ENCODE measurements at places on chromosomes 1 and 21. TPM values are rescaled to one million over a fixed set of nuclear protein-coding genes. Genes with fewer than 3 reads are reported as not detected.
A peak's percentile ranks its signal among the peaks of the same experiment; 100 is the strongest.

The KTI12 gene
- 7.4 TPM for polyA plus RNA-seq

The HSD3B1 gene
- 0.34 TPM for polyA plus RNA-seq

The ADAMTS1 gene
- 344 TPM for polyA plus RNA-seq

The RGS18 gene
- 0.67 TPM for polyA plus RNA-seq

The LPAR3 gene
- polyA plus RNA-seq: 39.2 TPM

The GPR52 gene
- 0.15 TPM for polyA plus RNA-seq

The OR2C3 gene
- polyA plus RNA-seq: not detected

DNA sequence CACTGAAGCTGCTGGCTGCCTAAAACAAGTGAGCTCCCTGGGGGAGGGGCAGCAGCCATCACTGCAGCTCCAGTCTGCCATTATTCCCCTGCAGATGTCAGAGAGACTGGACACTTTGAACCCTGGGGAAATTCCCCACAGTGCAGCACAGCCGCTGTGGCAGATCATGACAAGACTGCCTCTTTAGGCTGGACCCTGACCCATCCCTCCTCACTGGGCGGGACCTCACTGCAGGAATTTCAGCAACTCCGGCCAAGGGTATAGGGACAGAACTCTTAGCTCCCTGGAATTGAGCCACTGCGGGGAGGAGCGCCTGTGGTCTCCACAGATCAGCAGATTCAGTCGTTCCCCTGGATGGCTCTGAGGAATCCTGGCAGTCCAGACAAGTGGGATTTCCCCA, 964.6 kb downstream of the BRINP3 start:
- no peak for DNase-seq
- H3K4me3 ChIP-seq: no peak overlapping the region
- no peaks in the 10 kb centered on the region for H3K27me3 ChIP-seq

DNA sequence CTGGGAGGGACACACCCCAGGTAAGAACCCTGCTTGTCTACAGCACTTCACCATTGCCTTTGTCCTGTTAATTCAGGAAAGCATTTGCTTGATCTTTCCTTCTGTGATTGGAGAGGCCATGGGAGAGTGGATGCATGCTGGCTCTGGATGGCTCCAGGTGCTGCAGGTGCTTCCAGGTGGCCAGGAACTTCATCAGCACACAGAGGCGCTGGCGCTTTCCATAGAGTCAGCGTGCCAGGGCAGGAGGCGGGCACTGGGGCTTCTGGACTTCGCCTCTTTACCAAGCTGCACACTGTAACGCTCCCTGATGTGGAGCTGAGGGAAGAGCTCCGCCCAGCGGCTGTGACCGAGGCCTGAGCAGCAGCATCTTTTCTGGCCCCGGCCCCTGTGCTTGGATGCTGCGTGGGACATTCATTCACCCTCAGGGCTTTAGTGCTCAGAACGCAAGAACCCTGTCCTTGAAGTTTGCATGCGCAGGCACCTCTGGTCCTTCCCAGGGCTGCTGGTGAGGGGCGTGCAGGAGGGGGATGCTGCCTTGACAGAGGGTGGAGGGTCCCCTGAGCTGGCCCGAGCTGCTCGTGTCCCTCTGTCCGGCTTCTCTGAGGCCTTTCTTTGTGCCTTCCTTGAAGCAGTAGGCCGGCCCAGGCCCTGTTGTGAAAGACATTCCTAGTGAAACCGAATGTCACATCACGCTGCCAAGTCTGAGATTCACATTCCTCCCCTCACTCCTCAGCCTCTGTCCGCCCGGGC, 1.6 kb upstream of the MX2 start:
- no peak overlapping the region for H3K4me3 ChIP-seq
- peaks cover 12% of the 10 kb centered on the region for H3K27me3 ChIP-seq
- no peak overlapping the region for H3K27ac ChIP-seq
- no peak for DNase-seq

DNA sequence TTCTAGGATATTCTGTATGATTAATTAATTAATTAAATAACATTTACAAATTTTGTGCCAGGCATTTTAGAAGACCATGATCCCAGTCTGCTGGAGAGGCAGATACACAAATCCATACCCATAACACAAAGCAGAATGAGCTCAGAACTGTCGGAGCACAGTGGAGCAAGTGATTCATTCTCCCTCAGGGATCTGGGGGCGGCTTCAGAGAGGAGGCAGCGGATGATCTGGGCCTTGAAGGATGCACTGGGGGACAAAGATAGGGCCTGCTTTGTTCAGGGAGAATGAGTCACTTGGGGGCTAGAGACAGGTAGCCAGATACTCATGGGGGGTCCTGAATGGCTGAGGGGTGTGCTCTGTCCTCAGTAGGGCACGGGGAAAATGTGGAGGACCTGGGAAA, 50.9 kb upstream of the TRABD2B start:
- no peak overlapping the region for H3K4me3 ChIP-seq
- H3K36me3 ChIP-seq: no peaks in the 10 kb centered on the region
- H3K27me3 ChIP-seq: no peaks in the 10 kb centered on the region

- no peaks in the 10 kb centered on the region for H3K4me1 ChIP-seq
- no peak for DNase-seq
- no peak overlapping the region for H3K27ac ChIP-seq
- no peak overlapping the region for H3K4me3 ChIP-seq
- H3K36me3 ChIP-seq: no peaks in the 10 kb centered on the region
Measured at GRCh38 chr1:68873144-68873543, 376.3 kb upstream of the DEPDC1 start.

DNA sequence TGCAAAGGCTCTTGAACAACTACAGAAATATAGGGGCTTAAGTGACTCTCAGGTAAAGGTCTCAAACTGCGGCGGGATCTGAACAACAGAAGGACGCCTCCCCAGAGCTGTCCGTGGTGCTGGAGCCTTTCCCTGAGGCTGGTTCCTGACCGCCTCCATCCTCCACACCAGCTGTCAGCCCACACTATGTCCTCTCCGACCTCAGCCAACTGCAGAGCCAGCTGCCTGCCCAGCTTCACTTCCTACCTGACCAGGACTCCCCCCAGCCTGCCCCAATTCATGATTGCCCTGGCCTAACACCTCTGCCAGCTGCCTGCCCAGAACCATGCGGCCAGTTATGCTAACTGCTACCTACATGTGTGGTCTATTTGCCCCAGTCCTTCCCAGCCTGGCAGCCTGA, 63.6 kb upstream of the ZC3H12A start:
- no peak for DNase-seq
- H3K27ac ChIP-seq: no peak overlapping the region
- no peaks in the 10 kb centered on the region for H3K36me3 ChIP-seq
- no peak overlapping the region for H3K4me3 ChIP-seq

GRCh38 chr1:33220676-33221384, 35.5 kb upstream of the ZNF362 start:
- no peaks in the 10 kb centered on the region for H3K36me3 ChIP-seq
- peak overlapping the region; percentile 9 for H3K4me3 ChIP-seq
- peak overlapping the region; percentile 80 for H3K27ac ChIP-seq
- no peaks in the 10 kb centered on the region for H3K27me3 ChIP-seq
- DNase-seq: peak; percentile 95

- H3K27ac ChIP-seq: peak overlapping the region; percentile 98
- H3K4me3 ChIP-seq: peak overlapping the region; percentile 99
- no peak for DNase-seq
Measured at GRCh38 chr1:156750711-156751450, 594 bp downstream of the HDGF start.

DNA sequence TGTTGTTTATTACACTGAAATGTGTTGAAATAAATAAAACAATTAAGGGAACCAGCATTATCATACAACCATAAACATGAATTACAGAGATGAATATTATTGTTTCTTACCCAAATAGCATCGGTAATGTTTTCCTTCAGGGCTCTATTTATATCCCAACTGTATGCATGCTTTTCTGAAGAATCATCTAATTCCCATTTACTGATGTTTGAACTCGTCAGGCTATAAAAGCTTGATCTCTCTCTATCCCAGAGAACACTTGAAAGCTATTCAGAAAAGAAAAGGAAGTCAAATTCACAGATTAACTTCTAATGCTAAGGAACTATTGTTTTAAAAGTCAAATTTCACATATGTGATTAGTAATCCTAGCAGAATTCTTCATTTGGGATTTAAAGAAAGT, 12.4 kb downstream of the NUP133 start:
- H3K4me1 ChIP-seq: no peaks in the 10 kb centered on the region
- H3K27ac ChIP-seq: no peak overlapping the region

DNA sequence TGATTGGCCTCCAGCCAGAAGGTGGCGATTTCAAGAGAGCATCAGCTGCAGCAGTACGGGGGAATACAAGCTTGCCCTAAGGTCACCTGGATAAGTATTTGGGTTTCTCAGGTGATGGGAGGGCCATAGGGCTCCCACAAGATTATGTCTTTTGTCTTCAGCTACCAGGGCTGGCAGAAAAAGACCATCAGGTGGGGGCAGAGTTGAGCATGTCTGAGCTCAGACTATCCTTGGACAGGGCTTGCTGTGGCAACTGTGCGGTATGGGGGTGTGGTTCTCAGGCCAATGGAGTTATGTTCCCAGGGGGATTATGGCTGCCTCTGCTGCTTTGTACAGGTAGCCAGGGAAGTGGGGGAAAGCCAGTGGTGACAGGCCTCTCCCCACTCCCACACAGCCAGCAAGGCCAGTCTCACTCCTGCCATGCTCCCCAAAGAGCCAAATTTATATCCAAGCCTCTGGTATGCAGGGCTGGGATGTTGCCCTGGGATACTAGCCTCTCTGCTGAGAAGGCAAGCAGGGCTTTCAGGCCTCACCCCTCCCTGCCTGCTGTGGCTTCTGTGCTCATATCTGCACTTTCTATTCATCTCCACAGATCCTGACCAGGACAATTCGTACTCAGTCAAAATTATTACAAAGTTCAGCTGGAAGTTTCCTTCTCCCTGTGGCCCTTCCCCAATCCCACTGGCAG, 26.6 kb upstream of the CD84 start:
- H3K36me3 ChIP-seq: no peaks in the 10 kb centered on the region
- no peak for DNase-seq

DNA sequence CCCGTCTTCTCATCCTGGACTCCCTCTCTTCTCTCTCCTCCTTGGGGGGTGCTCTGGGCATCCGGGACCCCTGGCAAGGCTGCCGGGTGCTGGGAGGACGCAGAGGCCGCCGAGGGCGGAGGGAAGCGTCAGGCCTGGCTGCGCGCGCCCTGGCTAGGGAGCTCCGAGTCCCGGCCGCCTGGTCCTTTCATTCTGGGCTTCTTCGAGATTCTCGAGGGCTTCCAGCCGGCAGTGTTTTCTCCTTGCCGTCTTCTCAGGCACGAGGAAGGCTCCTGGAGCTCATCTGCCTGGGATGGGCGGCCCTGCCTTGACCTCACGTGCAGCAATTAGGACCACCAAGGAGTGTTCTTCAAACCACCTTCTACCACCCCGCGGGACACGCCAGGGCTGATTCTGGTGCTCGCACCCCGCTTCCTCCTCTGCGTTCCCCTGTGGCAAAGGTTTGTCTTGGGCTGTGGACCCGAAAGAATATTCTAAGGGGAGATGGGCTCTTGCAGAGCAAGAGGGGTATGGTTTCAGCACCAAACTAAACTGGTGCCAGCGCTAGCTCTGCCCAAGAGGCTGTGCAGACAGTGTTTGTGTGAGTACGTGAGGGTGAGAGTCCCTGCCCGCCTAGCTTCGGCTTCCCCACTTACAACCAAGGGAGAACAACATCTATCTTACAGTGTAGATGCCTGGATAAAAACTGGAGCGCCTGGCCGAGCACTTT, 36.5 kb downstream of the PIK3CD start:
- H3K4me1 ChIP-seq: peaks cover 44% of the 10 kb centered on the region
- H3K4me3 ChIP-seq: peak overlapping the region; percentile 82
- H3K27me3 ChIP-seq: no peaks in the 10 kb centered on the region
- no peak for DNase-seq
- peak overlapping the region; percentile 66 for H3K27ac ChIP-seq

GRCh38 chr1:58310881-58311280, 235.6 kb downstream of the OMA1 start:
- H3K27ac ChIP-seq: no peak overlapping the region
- DNase-seq: no peak

DNA sequence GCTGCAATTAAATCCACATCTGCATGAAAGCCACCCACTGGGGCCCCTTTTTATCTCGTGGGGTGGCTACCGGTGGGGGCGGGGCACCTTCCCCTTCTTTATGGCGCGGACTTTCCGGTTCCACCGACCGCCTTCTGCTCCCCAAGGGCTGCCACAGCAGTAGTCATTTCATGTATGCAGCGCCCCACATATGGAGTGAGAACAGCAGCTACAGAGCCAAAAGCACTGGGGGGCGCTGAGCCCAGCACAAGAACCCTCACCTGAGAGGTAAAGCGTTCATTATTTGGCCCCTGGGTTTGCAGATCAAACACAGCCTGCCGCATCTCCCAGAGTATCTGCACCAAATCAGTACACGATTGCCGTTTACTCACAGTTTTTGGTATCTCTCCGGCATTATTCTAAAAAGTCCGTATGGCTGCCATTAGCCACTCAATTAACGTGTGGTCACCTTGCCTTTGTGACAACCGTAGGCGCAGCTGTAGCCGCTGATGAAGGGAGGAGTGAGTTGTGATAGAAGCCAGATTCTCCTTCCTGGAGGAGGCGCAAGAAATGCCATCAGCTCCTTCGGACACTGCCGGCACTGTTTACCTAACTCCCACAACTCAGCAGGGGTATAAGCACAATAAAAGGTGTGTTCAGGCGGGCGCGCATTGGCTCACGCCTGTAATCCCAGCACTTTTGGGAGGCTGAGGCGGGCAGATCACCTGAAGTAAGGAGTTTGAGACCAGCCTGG, 30.4 kb upstream of the CR2 start:
- no peak for DNase-seq
- no peaks in the 10 kb centered on the region for H3K4me1 ChIP-seq
- H3K36me3 ChIP-seq: no peaks in the 10 kb centered on the region
- no peak overlapping the region for H3K27ac ChIP-seq

- H3K36me3 ChIP-seq: no peaks in the 10 kb centered on the region
- H3K4me3 ChIP-seq: no peak overlapping the region
- DNase-seq: no peak
Measured at GRCh38 chr1:212203630-212204029, 81.6 kb upstream of the PPP2R5A start.

DNA sequence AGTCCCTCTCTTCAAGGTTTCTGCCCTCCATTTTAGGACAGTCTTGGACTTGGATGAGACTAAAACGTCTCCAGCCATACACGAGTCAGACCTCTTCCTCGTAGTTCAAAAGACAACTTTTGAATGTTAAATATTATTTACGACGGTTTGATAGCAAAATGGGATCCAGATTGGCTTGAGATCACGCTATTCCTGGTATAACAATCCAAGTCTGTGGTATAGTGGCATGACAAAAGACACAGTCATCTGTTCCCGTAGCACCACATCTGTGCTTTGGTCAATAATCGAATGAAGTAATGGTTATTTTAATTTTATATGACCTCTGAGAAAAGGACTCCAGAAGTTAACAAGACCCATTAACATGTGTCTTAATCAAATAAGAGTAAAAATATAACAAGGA, 7.0 kb downstream of the PCP4 start:
- H3K4me1 ChIP-seq: no peaks in the 10 kb centered on the region
- no peak overlapping the region for H3K27ac ChIP-seq
- no peak for DNase-seq
- no peak overlapping the region for H3K4me3 ChIP-seq
- H3K27me3 ChIP-seq: no peaks in the 10 kb centered on the region
